ENCODE measurements at places on chromosomes 16 and 17. TPM values are rescaled to one million over a fixed set of nuclear protein-coding genes. Genes with fewer than 3 reads are reported as not detected.

C17orf78 gene
- total RNA-seq = not detected

NATD1 gene
- 3.8 TPM for total RNA-seq

GGT6 gene
- total RNA-seq = not detected

MYL11 gene
- not detected for total RNA-seq

CCL1 gene
- not detected for total RNA-seq

C16orf86 gene
- total RNA-seq = 9.6 TPM

KCNJ18 gene
- not detected for total RNA-seq

NAE1 gene
- total RNA-seq = 53.1 TPM

COX6A2 gene
- total RNA-seq = not detected

SRL gene
- total RNA-seq = 0.29 TPM

ZNF821 gene
- total RNA-seq = 4.6 TPM

NPIPA5 gene
- total RNA-seq = 5.4 TPM

MAP2K3 gene
- total RNA-seq = 41.5 TPM
